ENCODE measurements at places on chromosomes 1 and 21. TPM values are rescaled to one million over a fixed set of nuclear protein-coding genes. Genes with fewer than 3 reads are reported as not detected.

MYCBP gene
- total RNA-seq = 3.0 TPM

MARK1 gene
- total RNA-seq = 1.3 TPM

TP73 gene
- total RNA-seq = not detected

HFM1 gene
- total RNA-seq = 0.13 TPM

EPS15 gene
- total RNA-seq = 76.1 TPM

ENAH gene
- 338 TPM for total RNA-seq

LCE3B gene
- not detected for total RNA-seq

CLDN8 gene
- total RNA-seq = not detected

PCSK9 gene
- total RNA-seq = 0.25 TPM

FUBP1 gene
- total RNA-seq = 106 TPM

SLC5A9 gene
- not detected for total RNA-seq

CFHR4 gene
- not detected for total RNA-seq

GLUL gene
- total RNA-seq = 223 TPM

CIART gene
- 8.9 TPM for total RNA-seq

RBP7 gene
- total RNA-seq = not detected

SPATA45 gene
- 0.53 TPM for total RNA-seq

SNIP1 gene
- 13.2 TPM for total RNA-seq

IKBKE gene
- total RNA-seq = 11.5 TPM

ERG gene
- 16.0 TPM for total RNA-seq

ADIPOR1 gene
- total RNA-seq = 163 TPM

CD1D gene
- under 0.01 TPM for total RNA-seq

DCST1 gene
- total RNA-seq = not detected

ADGRB2 gene
- total RNA-seq = 4.0 TPM

NDUFS5 gene
- total RNA-seq = 785 TPM

FMOD gene
- 4.4 TPM for total RNA-seq

POU2F1 gene
- total RNA-seq = 5.3 TPM

KCNJ6 gene
- not detected for total RNA-seq

KCNJ9 gene
- 0.06 TPM for total RNA-seq

SLC1A7 gene
- total RNA-seq = 0.13 TPM

CNKSR1 gene
- 0.26 TPM for total RNA-seq

ATP6V1G3 gene
- not detected for total RNA-seq

RNF19B gene
- total RNA-seq = 8.7 TPM

KTI12 gene
- total RNA-seq = 9.6 TPM

PPFIA4 gene
- total RNA-seq = 0.50 TPM

GPX7 gene
- total RNA-seq = 36.6 TPM

FOXJ3 gene
- 14.0 TPM for total RNA-seq

Measured in aortic smooth muscle cell (primary cell).